ENCODE measurements at places on chromosomes 1 and 21.

DNA sequence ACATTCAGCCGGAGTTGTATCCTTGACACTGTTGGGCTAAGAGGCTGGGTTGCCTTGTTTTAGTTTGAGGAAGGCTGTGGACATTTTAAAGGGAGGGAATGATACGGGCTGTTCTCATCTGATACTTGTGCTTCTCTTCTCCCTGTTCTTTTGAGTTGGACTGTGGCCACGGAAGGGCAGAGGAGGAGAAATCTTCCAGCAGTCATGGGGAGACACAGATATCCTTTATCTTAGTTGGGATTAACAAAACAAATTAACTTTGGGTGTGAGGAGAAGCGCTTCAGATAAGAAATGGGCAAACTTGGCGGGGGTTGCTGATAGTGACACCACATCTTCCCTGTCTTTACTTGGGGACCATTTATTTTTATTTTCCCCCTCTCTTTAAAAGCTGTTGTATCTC is 138.8 kb downstream of the ROR1 start:
- no peak for ATAC-seq

DNA sequence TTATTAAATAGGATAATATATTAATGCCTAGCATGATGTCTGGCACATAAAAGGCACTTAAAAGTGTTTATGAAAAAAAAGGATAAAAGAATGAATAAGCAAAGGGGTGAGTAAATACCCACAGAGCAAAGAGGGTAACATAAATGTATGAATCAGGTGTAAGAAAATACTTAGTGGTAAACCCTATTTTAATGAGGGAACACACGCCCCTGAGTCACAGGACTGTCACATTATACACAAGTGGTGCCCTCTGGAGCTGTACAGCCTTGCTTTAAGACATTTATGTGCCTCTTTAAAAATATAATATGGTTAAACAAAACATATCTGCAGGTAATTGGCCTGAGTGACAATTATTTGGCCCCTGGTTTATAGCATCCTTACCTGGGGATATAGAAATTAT is 78.1 kb upstream of the PTBP2 start:
- no peak for ATAC-seq

DNA sequence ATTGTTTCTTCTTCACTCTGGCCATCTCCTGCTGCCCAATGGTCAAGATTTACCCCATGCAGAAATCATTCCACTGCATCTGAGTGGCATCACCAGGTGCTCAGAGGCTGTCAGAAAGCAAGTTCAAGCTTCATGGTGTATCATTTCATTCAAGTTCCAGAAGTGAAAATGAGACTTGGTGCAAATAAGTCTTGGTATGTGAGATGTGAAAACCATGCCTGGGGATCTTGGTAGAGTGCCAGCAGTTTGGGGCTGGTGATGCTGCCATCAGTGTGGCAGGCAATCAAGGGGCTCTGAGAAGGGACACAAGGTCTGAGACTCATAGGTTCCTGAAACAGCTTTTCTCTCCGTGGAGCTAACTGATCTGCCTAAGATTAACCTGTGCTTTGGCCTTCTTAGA is 52.0 kb downstream of the CD2 start:
- no peak for ATAC-seq

DNA sequence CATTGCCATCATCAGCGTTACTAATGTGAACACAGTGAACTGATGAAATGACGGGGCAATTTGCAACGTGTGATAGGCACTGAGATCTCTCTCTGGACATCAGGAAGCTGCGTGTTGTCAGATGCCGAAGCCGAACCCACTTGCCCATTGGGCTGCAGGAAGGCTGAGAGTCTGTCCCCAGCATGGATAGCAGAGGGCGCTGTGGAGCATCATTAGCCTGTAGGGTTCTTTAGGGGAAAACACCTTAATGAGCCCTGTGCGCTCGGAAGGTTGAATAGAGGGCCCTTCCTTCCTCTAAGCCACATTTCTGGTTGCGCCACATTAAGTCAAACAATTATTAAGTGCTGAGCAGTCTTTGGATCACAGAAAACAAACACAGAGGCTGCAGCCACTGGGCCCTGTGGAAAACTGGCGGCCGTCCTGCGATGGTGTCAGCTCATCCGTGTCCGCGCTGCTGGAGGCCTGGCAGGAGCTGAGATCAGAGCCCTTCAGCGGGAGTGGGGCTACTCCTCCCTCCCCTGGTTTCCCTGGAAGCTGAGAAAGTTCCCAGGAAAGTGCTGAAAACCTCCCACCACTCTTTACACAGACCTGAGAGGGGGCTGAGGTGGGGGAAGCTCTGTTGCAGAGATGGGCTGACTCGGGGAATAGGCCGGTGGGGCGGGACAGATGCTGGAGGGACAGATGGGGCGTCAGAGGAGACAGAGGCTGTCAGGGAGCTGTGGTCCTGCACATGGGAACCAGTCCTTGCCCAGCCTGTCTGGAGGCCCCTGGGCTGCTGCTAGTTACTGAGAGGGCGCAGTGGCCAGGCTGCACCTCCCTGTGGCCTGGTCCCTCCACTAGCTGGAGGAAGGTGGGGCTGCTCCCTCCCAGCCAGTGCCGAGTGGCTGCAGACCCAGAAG is 12.7 kb downstream of the TFF2 start:
- peak; percentile 97 for ATAC-seq

- no peak for ATAC-seq
Observed at GRCh38 chr1:55774446-55774845, 559.3 kb upstream of the USP24 start.

- no peak for ATAC-seq
Observed at GRCh38 chr1:222285526-222285925, 262.4 kb downstream of the HHIPL2 start.

- no peak for ATAC-seq
Observed at GRCh38 chr1:50417507-50417906, 5.7 kb downstream of the DMRTA2 start.

DNA sequence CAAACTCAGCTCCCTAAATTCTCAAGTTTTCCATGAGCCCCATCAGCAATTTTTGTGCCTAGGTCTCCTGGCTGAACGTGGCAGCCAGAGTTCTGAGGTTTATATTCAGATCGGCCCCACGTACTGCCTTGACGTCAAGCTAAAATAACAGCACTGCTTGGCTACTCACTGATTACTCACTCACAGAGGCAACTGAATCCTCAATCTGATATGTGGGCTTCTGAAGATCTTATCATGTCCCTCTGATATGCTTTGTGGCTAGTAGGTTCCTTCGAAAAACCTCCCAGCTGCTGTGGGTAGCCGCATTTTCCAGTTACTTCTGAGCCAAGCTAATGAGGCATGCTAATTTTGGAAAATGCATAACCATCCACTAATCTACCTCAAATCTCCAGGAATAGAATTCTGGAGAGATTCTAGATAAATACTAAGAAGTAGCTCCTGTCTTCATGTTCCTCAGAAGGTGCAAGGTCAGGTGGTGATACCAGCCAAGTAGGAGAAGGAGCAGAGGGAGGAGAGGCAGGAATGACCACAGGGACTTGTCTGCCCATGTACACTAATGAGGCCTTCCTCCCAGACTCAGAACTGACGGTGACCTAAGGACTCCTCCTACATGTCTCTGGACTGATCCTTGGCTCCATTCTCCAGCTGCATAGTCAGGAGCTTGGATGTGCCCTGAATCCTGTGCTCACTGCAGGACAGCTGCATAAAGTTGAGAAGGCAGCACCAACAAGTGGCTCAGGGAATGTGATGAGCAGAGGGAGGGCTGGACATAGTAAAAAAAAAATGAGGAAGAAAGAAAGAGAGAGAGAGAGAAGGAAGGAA is 263.7 kb downstream of the TNR start:
- peak; percentile 20 for ATAC-seq

DNA sequence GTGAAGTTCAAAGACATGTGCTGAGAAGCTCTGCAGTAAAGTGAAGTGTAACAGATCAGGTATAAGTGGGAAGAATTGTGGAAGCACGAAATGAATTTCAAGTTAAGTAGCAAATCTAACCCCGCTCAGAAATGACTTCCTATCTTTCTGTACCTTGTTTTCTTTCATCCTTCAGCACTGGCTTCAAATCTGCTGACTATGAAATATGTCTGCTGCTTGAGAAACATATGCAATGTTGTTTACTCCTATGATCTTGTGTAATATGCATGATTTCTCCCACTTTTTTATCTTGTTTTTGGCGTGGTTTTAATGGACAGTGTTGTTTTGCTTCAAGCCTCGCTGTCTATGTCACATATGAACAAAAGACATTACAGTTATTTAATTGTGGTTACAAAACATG is 545.3 kb upstream of the NCAM2 start:
- ATAC-seq = no peak

DNA sequence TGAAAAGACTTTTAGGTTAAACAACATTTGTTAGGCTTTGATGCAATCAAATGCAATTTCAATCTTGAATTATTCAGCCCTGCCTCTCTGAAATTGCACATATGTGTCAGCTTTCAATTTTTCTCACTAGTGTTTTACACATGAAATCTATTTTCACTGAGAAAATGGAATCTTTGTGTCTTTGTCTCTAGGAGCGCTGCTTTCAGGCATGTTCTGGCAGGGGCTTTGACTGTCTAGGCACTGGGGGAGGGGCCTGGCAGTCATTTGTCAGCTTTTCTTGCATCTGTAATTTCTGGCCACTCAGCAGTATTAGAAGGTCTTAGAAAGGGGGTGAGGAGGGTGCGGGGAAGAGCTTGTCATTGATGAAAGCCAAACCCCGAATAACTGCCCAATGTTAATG is 264.4 kb downstream of the PTPRC start:
- no peak for ATAC-seq

GRCh38 chr1:24199291-24199900 is 12.3 kb upstream of the IFNLR1 start:
- peak; percentile 23 for ATAC-seq

DNA sequence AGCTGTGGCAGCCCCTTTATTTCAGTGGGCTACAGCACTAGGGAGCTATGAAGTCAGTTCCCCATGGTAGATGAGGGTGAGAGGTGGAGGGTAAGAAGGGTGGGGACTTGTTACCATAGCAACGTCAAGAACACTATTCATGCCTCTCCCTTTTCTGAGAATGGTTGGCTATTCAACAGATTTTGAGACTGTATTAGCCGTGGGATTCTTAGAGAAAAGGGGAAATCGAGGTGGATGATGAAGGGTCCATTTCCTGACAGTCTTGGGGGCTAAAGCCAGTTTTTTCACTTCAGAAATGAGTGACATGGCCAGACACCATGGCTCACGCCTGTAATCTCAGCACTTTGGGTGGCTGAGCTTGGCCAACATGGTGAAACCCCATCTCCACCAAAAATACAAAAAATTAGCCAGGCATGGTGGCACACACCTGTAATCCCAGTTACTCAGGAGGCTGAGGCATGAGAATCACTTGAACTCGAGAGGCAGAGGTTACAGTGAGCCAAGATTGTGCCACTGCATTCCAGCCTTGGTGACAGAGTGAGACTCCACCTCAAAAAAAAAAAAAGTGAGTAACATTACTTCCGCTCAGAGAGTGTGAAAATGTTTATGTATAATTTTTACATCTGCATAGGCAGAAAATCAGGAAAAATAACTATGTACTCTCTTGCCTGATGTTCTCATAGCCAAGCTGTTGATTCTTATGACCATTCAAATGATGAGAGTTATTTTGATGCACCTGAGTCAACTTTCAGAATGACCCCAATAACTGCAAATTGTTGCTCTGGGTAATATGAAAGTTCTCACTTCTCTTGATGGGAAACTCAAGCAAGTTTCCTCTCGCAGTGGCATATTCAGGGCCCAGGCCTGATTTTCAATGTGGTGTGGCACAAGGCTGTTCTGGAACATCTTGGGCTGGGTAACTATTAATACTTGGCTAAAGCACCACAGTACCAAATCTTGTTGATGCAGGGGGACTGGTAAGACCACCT is 23.2 kb upstream of the RGSL1 start:
- no peak for ATAC-seq

- ATAC-seq = no peak
Observed at GRCh38 chr21:30942192-30942591, 60.8 kb upstream of the KRTAP11-1 start.

DNA sequence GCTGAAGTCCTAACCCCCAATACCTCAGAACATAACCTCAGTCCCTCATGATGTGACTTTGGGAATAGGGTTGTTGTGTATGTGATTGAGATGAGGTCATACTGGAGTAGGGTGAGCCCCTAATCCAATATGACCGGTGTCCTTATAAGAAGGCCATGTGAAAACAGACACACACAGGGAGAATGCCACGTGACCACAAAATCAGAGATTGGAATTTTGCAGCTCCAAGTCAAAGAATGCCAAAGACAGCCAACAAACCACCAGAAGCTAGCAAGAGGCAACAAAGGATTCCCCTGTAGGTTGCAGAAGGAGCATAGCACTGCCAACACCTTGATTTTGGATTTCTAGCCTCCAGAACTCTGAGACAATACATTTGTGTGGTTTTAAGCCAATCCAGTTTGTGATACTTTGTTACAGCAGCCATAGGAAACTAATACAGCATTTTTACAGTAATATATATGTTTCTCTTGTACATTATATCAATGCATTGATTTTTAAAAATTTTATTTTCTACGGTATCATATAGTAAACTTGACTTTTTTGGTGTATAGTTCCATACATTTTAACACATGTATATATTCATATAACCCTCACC is 5.4 kb downstream of the ZSWIM5 start:
- no peak for ATAC-seq

GRCh38 chr1:39003281-39003680 is 12.2 kb downstream of the AKIRIN1 start:
- ATAC-seq = no peak

GRCh38 chr1:226603022-226603857 is 54.7 kb downstream of the STUM start:
- ATAC-seq = no peak

- no peak for ATAC-seq
Observed at GRCh38 chr1:110561596-110561995, 42.6 kb upstream of the KCNA10 start.

GRCh38 chr1:96487971-96488370 is 233.6 kb upstream of the PTBP2 start:
- peak; percentile 52 for ATAC-seq

DNA sequence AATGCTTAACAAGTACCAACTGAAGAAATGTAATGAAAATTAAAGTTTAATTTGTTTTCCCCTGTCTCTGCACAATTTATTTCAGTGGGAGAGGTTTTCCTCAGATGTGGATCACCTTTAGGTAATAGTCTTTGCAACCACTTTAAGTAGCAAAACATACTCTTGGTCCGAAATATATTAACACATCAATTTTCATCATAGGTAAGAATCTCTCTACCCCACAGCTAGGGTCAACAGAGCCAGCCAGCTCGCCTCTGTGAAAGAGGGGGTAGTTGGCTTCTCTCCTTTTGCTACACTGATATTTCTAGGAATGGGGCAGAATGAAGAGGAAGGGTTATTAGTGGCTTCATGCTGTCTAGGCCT is 24.8 kb upstream of the MCL1 start:
- ATAC-seq = no peak

All from esophagus mucosa (tissue), 1 donor.